ENCODE measurements at places on chromosomes 11 and 22.

GRCh38 chr11:35681163-35681767, 18.7 kb downstream of the TRIM44 start:
- no peak for DNase-seq

GRCh38 chr11:30432178-30432577, 109.3 kb downstream of the ARL14EP start:
- no peak for DNase-seq

DNA sequence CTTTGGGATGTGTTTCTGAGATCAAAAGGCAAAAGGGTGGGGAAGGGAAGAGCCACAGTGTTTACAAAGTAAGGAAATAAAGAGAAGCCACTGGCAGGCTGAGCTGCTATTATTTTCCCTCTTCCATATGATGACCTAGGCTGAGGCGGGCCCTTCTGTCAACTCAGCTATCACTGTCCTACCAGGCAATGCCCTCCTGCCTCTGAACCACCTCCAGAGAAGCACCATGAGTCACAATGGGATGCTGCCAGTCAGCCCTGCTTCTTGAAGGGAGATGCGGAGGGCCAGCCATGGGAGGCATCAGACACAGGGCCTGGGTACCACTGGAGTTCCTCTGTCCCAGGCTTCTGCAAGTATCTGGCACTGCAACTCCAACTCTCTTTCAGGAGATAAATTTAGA, 107.9 kb upstream of the BID start:
- DNase-seq: no peak

DNA sequence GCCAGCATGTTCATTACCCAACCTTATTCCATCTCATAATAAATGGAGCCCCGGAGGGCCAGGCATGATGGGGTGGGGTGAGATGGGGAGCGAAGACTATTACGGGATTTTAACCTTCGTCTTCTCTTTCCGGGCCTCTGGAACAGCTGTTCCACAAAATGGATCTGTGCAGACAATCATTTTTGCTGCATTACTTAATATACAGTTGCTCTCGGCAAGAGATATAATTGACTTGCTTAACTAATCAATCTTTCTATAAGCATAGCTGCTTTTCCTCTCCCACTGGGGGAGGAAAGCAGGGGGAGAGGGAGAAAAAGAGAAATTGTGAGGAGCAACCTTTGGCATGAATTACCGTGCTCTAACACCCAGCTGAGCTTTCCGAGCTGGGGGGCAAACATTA, 440.4 kb downstream of the BUD13 start:
- no peak for DNase-seq

GRCh38 chr11:68658661-68659060, 25.7 kb upstream of the GAL start:
- no peak for DNase-seq

- DNase-seq: no peak
These were observed 98.3 kb downstream of the FBXO7 start for GRCh38 chr22:32572741-32573500.

GRCh38 chr11:65427691-65428577, 5.3 kb downstream of the NEAT1 start:
- peak; percentile 85 for DNase-seq

GRCh38 chr11:69310351-69310750, 16.4 kb downstream of the MYEOV start:
- no peak for DNase-seq

DNA sequence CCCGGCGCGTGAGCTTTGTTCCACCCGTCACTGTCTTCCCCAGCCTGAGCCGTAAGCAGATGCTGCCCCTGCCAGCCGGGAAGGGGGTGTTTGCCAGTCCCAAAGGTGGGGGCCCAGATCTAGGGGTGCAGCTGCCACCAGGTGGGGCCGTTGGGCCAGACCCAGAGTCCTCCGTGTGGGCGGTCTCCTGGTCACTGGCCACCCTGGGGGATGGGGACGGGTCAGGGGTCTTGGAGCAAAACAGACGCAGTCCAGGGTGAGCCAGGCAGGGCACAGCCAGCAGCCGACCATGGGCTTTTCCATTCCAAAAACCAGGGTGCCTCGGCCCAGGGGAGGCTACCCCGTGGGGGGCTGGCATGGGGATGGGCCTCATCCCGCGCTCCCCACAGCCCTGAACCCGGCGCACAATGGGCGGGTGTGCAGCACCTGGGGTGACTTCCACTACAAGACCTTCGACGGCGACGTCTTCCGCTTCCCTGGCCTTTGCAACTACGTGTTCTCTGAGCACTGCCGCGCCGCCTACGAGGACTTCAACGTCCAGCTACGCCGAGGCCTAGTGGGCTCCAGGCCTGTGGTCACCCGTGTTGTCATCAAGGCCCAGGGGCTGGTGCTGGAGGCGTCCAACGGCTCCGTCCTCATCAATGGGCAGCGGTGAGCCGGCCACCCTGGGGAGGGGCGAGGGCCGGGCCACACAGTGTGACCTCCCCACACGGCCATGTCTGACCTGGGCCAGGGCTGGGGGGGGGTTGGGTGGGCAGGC, 3.5 kb downstream of the MUC5B start:
- DNase-seq: no peak

GRCh38 chr11:72812967-72813739, 1.1 kb upstream of the ATG16L2 start:
- peak; percentile 86 for DNase-seq

- DNase-seq: no peak
These were observed 420.6 kb upstream of the FAT3 start for GRCh38 chr11:91804042-91804441.

DNA sequence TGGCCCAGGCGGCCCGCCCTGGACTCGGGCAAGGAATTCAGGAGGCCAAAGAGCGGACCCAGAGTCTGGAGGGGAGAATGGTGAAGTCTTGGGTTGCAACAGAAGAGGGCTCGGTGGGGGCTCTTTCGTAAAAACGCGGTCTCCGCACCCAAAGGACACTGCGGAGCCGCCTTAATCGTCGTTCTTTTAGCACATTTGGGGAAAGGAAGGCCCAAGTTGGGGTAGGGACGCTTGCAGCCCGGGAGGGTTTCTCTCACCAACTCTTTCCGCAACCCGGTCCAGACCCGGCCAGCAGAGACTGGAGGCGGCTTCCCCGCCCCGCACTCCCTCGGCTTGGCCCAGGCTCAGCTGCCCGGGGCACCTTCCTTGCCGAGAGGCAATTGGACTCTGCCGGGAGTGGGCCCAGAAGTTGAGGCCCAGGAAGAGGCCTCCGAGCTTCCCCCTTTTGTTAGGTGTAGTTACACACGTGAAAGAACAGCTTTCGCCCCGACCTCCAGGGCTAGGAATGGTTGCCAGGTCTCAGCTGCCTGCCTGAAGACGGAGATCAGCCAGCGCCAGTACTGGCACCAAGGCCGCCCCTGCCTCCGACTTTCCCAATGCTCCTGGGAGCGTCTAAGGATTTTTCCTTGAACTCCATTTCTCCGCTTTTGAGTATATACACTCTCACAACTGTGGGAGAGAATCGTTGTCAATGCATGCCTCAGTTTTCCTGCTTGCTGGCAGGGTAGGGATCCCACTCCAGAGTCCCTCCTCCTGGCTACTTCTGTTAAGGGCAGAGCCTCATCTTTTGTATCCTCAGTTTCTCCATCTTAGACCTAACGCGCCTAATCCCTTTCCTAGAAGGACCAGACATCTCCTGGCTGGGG, 3.7 kb downstream of the ALX4 start:
- DNase-seq: no peak

DNA sequence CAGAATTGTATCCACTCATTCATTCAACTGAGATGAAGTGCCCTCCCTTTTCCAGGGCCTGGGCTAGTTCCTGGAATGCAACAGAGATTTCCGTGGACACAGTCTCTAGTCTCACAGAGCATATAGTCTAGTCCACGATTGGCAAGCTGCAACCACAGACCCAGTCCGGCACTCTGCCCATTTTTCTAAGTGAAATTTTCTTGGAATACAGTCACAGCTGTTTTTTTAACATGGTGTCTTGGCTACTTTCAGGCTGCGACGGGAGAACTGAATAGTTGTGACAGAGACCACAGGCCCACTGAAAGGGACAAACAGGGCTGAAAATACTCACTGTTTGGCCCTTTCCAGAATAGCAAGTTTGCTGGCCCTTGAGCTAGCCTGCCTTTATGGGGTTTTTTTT, 29.2 kb downstream of the ALG12 start:
- no peak for DNase-seq

- no peak for DNase-seq
These were observed 194.1 kb upstream of the LARGE1 start for GRCh38 chr22:34114406-34114805.

- no peak for DNase-seq
These were observed 19.1 kb upstream of the ROBO3 start for GRCh38 chr11:124846070-124846673.

DNA sequence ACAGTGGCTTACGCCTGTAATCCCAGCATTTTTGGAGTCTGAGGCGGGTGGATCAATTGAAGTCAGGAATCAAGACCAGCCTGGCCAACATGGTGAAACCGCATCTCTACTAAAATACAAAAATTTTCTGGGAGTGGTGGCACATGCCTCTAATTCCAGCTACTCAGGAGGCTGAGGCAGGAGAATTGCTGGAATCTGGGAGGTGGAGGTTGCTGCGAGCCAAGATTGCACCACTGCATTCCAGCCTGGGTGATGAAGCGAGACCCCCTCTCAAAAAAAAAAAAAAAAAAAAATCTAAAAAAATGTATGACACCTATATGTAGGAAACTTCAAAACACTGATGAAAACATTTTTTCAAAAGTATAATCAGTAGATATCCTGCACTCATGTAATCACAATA, 242.7 kb upstream of the CHORDC1 start:
- DNase-seq: no peak

DNA sequence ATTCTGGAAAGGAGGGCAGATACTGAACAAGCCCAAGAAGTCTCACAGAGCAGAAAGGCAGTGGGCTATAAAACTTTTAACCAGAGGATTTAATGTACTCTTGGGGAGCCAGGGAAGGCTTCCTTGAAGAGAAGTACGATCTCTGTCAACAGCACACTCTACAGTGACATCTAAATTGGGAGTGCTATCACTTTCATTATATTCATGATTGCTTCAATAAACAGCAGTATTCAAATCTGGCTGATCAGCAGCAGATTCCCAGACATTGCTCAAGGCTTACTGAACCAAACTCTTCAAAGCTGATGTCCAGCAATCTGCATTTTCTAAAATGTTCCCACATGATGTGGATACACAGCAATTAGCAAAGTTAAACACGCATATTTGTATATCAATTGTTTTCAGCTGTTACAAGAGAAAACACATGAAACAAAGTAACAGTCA, 44.2 kb downstream of the SYTL2 start:
- no peak for DNase-seq

- DNase-seq: no peak
These were observed 24.4 kb downstream of the PI4KA start for GRCh38 chr22:20834206-20834605.

DNA sequence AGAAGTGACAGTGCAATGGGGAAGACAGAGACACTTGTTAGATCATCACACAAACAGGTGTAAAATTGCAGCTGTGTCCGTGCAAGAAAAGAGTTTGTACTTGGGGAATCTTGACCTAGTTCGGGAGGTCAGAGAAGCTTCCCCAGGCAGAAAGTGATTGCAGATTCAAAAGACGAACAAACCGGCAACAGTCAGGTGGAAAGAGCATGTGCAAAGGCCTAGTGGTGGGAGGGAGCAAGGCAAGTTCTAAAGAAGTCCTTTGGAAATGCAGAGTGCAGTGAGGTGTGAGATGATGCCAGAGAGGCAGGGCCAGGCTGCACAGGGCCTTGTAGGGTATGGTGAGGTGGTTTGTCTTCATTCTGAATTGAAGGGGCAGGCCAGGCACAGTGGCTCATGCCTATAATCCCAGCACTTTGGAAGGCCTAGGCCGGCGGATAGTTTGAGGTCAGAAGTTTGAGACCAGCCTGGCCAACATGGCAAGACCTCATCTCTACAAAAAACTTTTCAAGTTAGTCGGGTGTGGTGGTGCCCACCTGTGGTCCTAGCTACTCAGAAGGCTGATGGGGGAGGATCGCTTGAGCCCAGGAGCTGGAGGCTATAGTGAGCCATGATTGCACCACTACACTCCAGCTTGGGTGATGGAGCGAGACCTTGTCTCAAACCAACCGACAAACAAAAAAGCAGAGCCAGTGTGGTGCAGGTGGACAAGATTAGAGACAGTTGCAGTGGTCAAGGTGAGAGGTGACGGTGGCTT, 1.9 kb upstream of the ESS2 start:
- peak; percentile 13 for DNase-seq

- DNase-seq: no peak
These were observed 22.4 kb downstream of the XRRA1 start for GRCh38 chr11:74926304-74927030.

DNA sequence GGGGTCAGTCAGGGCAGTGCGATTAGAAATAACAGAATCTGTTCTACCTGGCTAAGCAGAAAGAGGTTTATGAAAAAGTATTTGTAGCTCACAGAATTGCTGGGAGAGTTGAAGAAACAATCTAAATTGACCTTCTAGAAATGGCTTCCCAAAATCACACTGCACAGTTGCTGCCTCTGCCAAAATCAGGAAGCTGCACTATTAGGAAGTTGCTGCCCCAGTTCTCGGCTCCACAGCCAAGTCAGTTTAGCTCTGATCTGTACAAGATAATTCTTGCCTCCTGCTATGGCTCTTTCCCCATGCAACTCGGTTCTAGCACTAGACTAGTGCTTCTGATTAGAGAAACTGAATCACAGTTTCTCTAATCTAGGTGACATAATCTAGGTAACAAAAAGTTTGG, 16.0 kb upstream of the CCDC90B start:
- DNase-seq: no peak

DNA sequence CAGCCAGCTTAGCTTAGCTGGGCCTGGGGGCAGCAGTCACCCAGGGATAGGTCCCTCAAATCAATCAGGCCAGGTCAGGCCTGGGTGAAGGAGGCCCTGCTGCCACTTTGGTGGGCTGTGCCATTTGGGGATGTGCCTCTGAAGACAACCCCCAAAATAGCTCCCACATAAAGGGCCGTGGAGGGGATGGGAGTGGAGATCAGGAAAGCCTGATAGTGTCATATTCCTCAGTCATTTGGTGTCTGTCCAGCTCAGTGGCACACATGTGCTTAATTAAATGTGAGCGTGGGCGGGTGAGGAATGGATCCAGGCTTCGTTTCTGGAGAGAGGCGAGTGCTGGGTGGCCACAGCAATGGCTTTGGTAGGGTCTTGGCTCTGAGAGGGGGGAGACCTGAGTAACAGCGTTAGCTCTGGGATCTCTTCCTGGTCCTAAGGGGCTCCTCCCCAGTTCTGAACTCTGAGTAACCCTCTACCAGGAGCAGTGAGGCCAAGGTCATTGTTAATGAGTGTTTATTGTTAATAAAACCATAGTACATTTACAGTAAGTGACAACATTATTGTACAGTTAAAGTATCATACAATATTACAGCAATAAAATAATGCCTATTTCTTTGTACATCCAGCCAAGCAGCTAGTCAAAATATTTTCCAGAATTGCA, 45.2 kb downstream of the NAT10 start:
- DNase-seq: no peak

- no peak for DNase-seq
These were observed 24.3 kb upstream of the ADA2 start for GRCh38 chr22:17243524-17243923.

Measured in KBM-7 (cell line).